Activated T-cell treated with anti-CD3 and anti-CD28 coated beads, Interleukin-2, amount 50 U/mL, for 72 hours (primary cell): ENCODE measurements at places on chromosomes 5 and 9.
A peak's percentile ranks its signal among the peaks of the same experiment; 100 is the strongest.

GRCh38 chr5:124724357-124725039 is 21.9 kb downstream of the ZNF608 start:
- H3K4me3 ChIP-seq: no peak overlapping the region
- H3K36me3 ChIP-seq: no peaks in the 10 kb centered on the region
- H3K4me1 ChIP-seq: no peaks in the 10 kb centered on the region
- no peak overlapping the region for H3K27ac ChIP-seq
- H3K27me3 ChIP-seq: peaks cover 18% of the 10 kb centered on the region

GRCh38 chr9:71446473-71447411 is 321.6 kb downstream of the CEMIP2 start:
- H3K36me3 ChIP-seq: no peaks in the 10 kb centered on the region
- no peak overlapping the region for H3K27ac ChIP-seq
- H3K27me3 ChIP-seq: peaks cover 43% of the 10 kb centered on the region
- DNase-seq: peak; percentile 37
- peak overlapping the region; percentile 74 for H3K4me3 ChIP-seq

GRCh38 chr5:89005990-89006389 is 123.0 kb upstream of the MEF2C start:
- H3K27me3 ChIP-seq: peaks cover 4% of the 10 kb centered on the region
- H3K36me3 ChIP-seq: no peaks in the 10 kb centered on the region
- no peak overlapping the region for H3K27ac ChIP-seq
- H3K4me3 ChIP-seq: no peak overlapping the region
- no peak for DNase-seq
- peaks cover 7% of the 10 kb centered on the region for H3K4me1 ChIP-seq

GRCh38 chr5:154612666-154613065 is 134.6 kb upstream of the HAND1 start:
- no peak overlapping the region for H3K4me3 ChIP-seq
- no peaks in the 10 kb centered on the region for H3K36me3 ChIP-seq
- H3K27ac ChIP-seq: no peak overlapping the region
- H3K4me1 ChIP-seq: peaks cover 9% of the 10 kb centered on the region
- H3K27me3 ChIP-seq: peaks cover 49% of the 10 kb centered on the region

GRCh38 chr5:125708583-125708982 is 714.6 kb upstream of the GRAMD2B start:
- no peak overlapping the region for H3K27ac ChIP-seq
- no peaks in the 10 kb centered on the region for H3K27me3 ChIP-seq
- H3K36me3 ChIP-seq: no peaks in the 10 kb centered on the region
- DNase-seq: no peak

DNA sequence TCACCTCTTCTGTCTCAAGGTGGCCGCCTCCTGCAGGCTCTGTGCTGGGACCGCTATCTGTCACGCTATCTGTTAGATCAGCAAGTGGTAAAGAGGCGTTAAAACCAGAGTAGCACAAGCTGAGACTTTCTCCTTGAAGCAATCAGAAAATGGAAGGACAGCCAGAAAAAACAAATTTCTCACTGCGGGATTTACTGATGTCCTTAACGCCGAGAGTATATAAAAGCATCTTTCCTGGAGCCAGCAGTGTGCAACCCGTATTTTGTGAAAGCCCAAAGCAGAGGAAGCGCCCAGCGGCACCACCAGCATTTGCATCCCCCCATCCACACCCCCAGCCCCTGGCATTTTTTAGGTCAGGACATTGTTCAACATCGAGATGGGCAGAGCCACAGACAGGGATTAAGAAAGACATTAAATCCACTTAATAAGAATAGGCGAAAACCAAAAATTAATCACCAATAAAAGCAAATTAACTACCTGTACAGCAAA is 48.6 kb downstream of the DUSP1 start:
- H3K36me3 ChIP-seq: no peaks in the 10 kb centered on the region
- no peak for DNase-seq
- H3K27ac ChIP-seq: no peak overlapping the region
- H3K27me3 ChIP-seq: no peaks in the 10 kb centered on the region

GRCh38 chr5:176941951-176942350 is 42.8 kb upstream of the HK3 start:
- H3K36me3 ChIP-seq: peaks cover 3% of the 10 kb centered on the region
- no peak overlapping the region for H3K4me3 ChIP-seq
- H3K27ac ChIP-seq: no peak overlapping the region
- no peaks in the 10 kb centered on the region for H3K4me1 ChIP-seq
- no peak for DNase-seq

DNA sequence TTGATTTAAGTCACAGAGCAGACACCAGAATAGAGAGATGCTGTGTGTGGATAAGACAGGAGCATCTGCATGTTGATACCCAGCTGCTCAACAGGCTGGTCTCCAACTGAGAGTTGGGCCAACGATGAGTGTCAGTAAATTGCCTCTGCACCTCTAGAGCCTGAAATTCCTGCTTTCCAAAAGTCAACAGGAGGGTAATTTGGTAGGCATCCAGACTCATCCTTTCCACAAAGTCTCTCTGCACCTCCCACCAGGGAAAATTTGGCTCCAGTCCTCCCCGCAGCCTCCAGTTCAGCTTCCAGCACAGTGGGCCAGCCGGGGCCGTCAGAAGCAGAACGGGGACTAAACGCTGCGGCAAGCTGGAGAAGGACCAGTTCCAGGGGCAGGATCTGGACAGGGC is 136.9 kb downstream of the RFK start:
- H3K27ac ChIP-seq: no peak overlapping the region
- no peak overlapping the region for H3K4me3 ChIP-seq
- no peak for DNase-seq
- H3K36me3 ChIP-seq: no peaks in the 10 kb centered on the region
- H3K4me1 ChIP-seq: no peaks in the 10 kb centered on the region

GRCh38 chr5:40717281-40717680 is 37.6 kb downstream of the PTGER4 start:
- peaks cover 21% of the 10 kb centered on the region for H3K36me3 ChIP-seq
- H3K27me3 ChIP-seq: no peaks in the 10 kb centered on the region
- H3K4me1 ChIP-seq: peaks cover 8% of the 10 kb centered on the region
- DNase-seq: no peak
- H3K27ac ChIP-seq: no peak overlapping the region
- H3K4me3 ChIP-seq: no peak overlapping the region

DNA sequence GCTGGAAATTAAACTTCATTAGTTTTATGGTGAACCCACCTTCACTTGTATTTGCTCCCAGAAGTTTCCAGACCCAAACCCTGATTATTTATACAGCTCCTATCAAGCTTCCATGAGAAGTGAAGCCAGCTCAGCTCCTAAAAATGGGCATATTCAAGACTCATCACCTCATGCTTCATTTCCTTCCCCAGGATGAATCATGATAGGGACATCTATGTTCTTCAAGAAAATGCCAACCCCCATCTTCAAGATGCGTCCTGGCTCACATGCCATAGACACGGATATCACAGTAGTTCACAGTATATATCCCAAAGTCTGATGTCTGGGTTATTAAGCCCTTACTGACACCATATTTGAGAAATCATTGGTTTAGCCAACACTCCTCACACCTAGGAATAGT is 217.6 kb downstream of the NPR3 start:
- H3K27ac ChIP-seq: no peak overlapping the region
- H3K36me3 ChIP-seq: no peaks in the 10 kb centered on the region
- DNase-seq: no peak
- H3K27me3 ChIP-seq: no peaks in the 10 kb centered on the region
- H3K4me1 ChIP-seq: no peaks in the 10 kb centered on the region

GRCh38 chr5:143297756-143298155 is 105.7 kb downstream of the NR3C1 start:
- H3K4me1 ChIP-seq: peaks cover 11% of the 10 kb centered on the region
- no peaks in the 10 kb centered on the region for H3K27me3 ChIP-seq
- H3K27ac ChIP-seq: no peak overlapping the region
- no peak overlapping the region for H3K4me3 ChIP-seq
- H3K36me3 ChIP-seq: peaks cover 10% of the 10 kb centered on the region
- DNase-seq: no peak

- H3K4me1 ChIP-seq: peaks cover 76% of the 10 kb centered on the region
- DNase-seq: no peak
- peak overlapping the region; percentile 61 for H3K4me3 ChIP-seq
- H3K36me3 ChIP-seq: peaks cover 2% of the 10 kb centered on the region
- H3K27me3 ChIP-seq: no peaks in the 10 kb centered on the region
These were observed 44.9 kb downstream of the PIK3R1 start for GRCh38 chr5:68260467-68260866.

DNA sequence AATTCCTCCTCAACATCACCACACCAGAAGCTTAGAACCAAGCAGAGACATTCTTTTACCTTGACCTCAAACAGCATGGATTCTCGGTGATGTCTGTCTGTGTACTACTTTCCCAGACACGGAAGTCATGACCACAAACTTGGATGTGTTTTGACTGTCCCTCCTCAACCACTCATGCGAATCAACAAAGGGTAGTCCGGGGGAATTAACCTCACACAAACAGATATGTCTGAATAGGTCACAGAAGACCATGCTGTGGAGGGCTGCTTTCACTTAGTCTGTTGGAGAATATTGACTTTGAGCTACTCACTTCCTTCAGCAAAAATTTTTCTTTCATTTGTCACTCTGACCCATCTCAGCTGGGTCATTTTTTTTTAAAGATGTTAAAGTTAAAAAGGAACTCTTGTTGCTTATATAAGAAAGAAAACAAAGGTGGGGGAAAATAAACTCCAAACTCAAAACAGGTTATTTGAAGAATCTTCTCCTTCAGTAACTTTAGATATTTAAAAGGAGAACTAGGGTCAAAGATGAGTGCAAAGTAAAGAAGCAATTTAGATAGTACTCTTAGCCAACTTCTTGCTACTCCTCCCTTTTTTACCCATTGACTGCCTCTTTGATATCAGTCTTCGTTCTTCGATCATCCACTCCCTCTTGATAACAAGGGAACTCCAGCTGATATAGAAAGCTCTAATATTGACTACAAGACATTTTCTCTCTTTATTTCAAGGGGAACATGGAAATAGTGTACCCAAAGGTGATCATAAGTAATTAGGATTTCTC is 343.4 kb upstream of the CDH6 start:
- no peak overlapping the region for H3K27ac ChIP-seq
- no peaks in the 10 kb centered on the region for H3K4me1 ChIP-seq
- no peaks in the 10 kb centered on the region for H3K36me3 ChIP-seq

- H3K4me3 ChIP-seq: no peak overlapping the region
- H3K4me1 ChIP-seq: peaks cover 35% of the 10 kb centered on the region
- H3K27me3 ChIP-seq: peaks cover 19% of the 10 kb centered on the region
- no peaks in the 10 kb centered on the region for H3K36me3 ChIP-seq
These were observed 6.5 kb upstream of the NEK6 start for GRCh38 chr9:124251204-124251603.

DNA sequence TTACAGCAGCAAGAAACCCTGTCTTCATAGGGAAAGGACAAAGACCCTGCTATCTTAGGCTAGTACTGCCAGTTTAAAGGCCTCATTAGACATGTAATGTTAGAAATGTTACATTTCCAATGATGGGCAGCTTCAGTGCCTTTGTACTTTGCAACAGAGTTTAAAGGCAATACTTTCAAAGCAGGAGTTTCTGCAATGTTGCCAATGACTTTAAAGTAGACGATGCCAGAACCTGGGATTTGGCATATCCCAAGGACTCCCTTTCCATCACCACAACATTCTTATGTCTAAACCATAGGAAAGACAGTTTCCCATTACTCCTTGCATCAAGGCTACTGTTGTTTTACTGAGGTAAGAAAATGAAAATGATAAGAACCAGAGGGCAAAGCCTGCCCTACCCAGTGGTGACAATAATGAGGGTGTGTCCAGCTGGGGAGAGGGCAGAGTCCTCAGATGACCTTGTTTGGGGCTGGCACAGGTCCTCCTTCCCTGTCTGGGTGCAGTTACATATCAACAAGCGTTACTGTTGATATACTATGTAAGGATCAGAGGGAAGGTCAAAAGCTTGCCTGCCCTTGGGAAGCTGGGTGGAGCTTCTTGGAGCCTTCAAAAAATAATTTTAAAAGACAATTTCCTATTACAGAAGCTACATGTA is 27.5 kb upstream of the MLANA start:
- no peak for DNase-seq
- H3K36me3 ChIP-seq: no peaks in the 10 kb centered on the region
- no peaks in the 10 kb centered on the region for H3K27me3 ChIP-seq
- no peaks in the 10 kb centered on the region for H3K4me1 ChIP-seq
- no peak overlapping the region for H3K4me3 ChIP-seq

GRCh38 chr9:90457386-90458190 is 185.0 kb downstream of the DIRAS2 start:
- no peaks in the 10 kb centered on the region for H3K36me3 ChIP-seq
- H3K4me3 ChIP-seq: no peak overlapping the region
- H3K27ac ChIP-seq: no peak overlapping the region
- no peak for DNase-seq
- H3K27me3 ChIP-seq: peaks cover 14% of the 10 kb centered on the region

GRCh38 chr5:154664869-154665268 is 90.3 kb upstream of the LARP1 start:
- no peaks in the 10 kb centered on the region for H3K27me3 ChIP-seq
- no peak overlapping the region for H3K27ac ChIP-seq
- H3K4me1 ChIP-seq: no peaks in the 10 kb centered on the region
- no peak overlapping the region for H3K4me3 ChIP-seq
- peaks cover 7% of the 10 kb centered on the region for H3K36me3 ChIP-seq
- no peak for DNase-seq

- peaks cover 7% of the 10 kb centered on the region for H3K36me3 ChIP-seq
- peaks cover 26% of the 10 kb centered on the region for H3K27me3 ChIP-seq
- no peak overlapping the region for H3K4me3 ChIP-seq
- no peaks in the 10 kb centered on the region for H3K4me1 ChIP-seq
These were observed 23.5 kb upstream of the ELAVL2 start for GRCh38 chr9:23849379-23850035.

- no peak for DNase-seq
- H3K4me3 ChIP-seq: no peak overlapping the region
- no peak overlapping the region for H3K27ac ChIP-seq
- H3K4me1 ChIP-seq: peaks cover 33% of the 10 kb centered on the region
- no peaks in the 10 kb centered on the region for H3K36me3 ChIP-seq
These were observed 31.7 kb downstream of the MTX3 start for GRCh38 chr5:79959407-79959806.

GRCh38 chr5:57499262-57500050 is 16.8 kb upstream of the ACTBL2 start:
- H3K36me3 ChIP-seq: no peaks in the 10 kb centered on the region
- H3K4me1 ChIP-seq: peaks cover 54% of the 10 kb centered on the region
- no peak for DNase-seq
- H3K27me3 ChIP-seq: peaks cover 18% of the 10 kb centered on the region
- H3K4me3 ChIP-seq: peak overlapping the region; percentile 52

DNA sequence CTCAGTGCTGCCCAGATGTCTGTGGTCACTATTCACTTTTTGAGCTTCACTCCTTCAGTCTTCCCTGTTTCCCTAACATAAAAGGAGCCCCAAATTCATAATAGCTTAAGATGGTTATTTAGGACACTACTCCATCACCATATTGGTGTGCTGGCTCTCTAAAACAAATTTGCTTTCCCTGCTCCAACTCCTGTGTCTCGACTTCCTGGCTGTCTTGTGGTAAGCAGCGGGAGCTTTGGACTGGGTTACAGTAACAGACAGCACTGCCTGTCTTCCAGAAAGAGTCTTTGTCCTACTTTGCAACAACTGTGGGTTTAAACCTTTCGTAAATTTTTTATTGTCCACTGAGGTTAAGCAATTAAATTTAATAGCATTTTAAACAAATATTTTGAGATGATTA is 389.4 kb downstream of the CDH9 start:
- DNase-seq: no peak
- no peak overlapping the region for H3K4me3 ChIP-seq
- H3K36me3 ChIP-seq: peaks cover 2% of the 10 kb centered on the region
- H3K4me1 ChIP-seq: no peaks in the 10 kb centered on the region
- no peaks in the 10 kb centered on the region for H3K27me3 ChIP-seq

GRCh38 chr5:6498968-6499367 is 50.3 kb downstream of the UBE2QL1 start:
- peaks cover 39% of the 10 kb centered on the region for H3K4me1 ChIP-seq
- DNase-seq: no peak
- no peak overlapping the region for H3K4me3 ChIP-seq
- H3K36me3 ChIP-seq: no peaks in the 10 kb centered on the region
- no peak overlapping the region for H3K27ac ChIP-seq
